ENCODE measurements at places on chromosomes 1 and 21.
A peak's percentile ranks its signal among the peaks of the same experiment; 100 is the strongest.

GRCh38 chr1:24657781-24658180, 14.7 kb downstream of the SRRM1 start:
- no peak for DNase-seq

DNA sequence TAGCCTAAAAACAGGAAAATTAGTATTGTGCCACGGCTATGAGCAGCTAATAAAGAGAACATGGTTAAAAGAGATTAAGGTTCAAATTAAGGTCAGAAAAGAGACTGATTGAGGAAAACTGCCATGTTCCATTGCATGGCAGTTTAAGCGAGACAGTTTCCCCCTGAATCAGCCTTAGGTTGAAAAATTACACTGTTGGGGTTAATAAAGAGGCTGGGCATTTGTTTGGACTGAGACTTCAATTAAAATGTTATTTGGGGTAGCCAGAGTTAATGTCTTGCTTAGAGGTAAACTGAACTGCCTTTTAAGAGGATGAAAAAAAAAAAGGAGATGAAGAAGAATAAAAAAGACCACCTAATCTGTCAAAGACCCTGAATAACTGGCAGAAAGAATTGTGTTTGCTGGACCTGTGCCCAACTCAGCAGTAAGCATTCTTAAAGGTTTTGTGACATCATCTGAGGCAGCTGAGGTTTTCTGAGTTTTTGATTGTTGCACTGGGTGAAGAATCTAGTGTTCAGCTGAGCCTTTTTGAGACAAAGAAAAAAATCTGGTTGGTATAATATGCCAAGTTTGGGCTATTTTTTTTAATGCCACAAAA, 17.7 kb upstream of the PROX1 start:
- no peak for DNase-seq

DNA sequence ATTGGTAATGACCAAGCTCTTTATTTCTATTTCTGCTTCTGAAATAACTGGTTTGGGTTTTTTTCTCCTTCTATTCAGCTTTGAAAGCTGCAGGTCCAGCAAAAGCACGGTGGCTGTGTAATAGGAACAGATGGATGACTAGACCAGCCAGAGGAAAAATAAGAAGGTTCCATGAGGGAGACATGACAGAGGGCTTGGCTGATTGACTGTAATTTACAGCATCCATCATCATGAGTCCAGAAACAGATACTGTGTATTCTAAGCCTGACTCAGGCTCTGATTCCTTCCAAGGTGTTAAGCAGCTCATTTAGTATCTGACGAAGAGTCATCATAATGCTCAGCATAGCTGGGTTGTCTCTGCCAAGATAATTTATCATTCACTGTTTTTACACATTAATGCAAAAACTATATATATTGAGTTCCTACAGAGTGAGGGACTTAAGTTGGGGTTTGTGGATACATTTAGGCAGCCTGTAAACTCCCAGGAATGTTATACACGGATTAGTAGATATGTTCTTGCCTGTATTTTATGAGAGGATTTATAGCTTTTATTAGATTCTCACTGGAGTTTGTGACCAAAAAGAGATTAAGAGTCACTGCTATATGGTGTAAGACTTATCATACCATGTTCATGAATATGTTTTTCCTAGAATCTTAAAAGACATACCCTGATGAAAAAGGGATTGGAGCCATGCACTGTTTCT, 72.6 kb downstream of the SGIP1 start:
- no peak for DNase-seq

GRCh38 chr1:61732726-61733125, 7.8 kb upstream of the TM2D1 start:
- DNase-seq: no peak

GRCh38 chr1:6646499-6647148, 22.0 kb downstream of the THAP3 start:
- peak; percentile 9 for DNase-seq

DNA sequence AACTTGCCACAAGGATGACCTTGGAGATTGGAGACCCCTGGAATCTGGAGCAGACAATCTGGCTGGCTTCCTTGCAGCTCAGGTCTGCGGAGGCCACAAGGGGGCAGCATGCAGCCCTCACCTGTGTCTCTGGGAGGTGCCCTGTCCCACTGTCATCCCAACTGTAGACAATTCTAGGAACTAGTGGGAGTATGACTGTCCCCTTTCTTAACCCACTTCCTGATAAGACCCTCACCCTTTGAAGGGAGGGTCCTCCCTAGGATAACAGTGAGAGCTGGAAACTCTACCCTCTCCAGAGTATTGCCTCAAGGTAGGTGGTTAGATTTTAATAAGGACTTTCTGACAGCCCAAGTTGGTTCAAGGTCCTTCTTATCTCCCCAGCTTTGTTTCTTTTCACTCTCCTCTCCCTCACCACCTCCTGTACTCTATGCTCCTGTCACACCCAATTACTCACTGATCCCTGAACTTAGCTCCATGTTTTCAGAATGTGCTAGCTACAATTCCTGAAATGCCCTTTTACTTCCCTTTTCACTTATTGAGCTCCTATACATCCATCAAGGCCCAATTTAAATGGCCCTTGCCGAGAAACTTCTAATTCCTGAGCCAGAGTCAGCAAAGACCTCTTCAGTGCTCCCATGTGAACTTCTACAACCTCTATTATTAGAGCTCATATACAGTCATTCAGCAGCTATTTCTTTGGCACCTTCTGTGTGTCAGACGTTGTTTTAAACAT, 9.2 kb upstream of the KCNQ4 start:
- peak; percentile 25 for DNase-seq
